ENCODE measurements at places on chromosomes 7 and 10.
A peak's percentile ranks its signal among the peaks of the same experiment; 100 is the strongest.

DNA sequence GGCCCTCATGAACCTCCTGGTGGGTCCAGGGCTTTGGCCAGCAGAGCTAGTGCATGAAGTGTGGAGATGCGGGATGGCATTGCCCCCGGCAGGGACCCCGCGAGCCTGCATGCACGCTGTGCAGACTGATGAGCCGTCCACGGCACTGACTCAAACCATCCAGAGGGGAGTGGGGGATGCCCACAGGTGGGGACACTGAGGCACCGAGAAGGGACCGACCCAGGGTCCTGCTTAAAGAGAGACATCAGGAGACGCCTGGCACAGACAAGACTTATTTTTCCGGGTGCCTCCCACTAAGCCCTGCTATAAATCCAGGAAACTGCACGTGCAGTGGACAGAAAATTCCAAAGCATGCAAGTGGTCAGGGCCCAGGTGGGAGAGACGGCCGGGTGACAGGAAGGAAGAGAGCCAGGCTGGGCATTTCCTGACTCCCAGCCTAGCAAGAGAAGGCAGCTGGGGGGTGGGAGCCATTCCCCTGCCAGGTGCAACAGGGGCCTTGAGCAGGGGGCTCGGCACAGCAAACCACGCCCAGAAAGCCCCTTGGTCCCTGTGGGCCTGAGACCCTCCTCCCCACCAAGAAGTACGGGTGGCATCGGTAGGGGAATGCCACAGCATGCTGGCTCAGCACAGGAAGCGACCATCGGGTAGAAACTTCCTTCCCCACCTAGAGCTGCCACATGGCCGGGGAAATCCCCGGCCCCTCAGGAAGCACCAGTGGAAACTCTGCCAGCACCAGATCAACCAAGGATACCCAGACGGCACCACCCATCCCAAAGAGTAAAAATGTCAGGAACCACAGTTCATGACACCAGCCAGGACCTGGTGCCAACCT is 91.5 kb downstream of the FOXL3 start:
- peaks cover 18% of the 10 kb centered on the region for H3K27me3 ChIP-seq
- no peak for DNase-seq
- no peak overlapping the region for H3K4me3 ChIP-seq
- H3K36me3 ChIP-seq = no peaks in the 10 kb centered on the region
- H3K27ac ChIP-seq = no peak overlapping the region

- H3K27ac ChIP-seq = no peak overlapping the region
- DNase-seq = peak; percentile 38
- H3K4me1 ChIP-seq = no peaks in the 10 kb centered on the region
- H3K27me3 ChIP-seq = no peaks in the 10 kb centered on the region
Measured at GRCh38 chr7:111752022-111752582, 189.8 kb upstream of the IMMP2L start.

- no peaks in the 10 kb centered on the region for H3K4me1 ChIP-seq
- no peak overlapping the region for H3K4me3 ChIP-seq
- no peak overlapping the region for H3K27ac ChIP-seq
- DNase-seq = no peak
- H3K27me3 ChIP-seq = no peaks in the 10 kb centered on the region
Measured at GRCh38 chr10:21300551-21300950, 224.9 kb downstream of the SKIDA1 start.

GRCh38 chr10:112843623-112844022 is 106.4 kb upstream of the TCF7L2 start:
- DNase-seq = no peak
- H3K4me1 ChIP-seq = no peaks in the 10 kb centered on the region
- no peak overlapping the region for H3K4me3 ChIP-seq
- H3K27me3 ChIP-seq = no peaks in the 10 kb centered on the region

- DNase-seq = no peak
- H3K4me1 ChIP-seq = no peaks in the 10 kb centered on the region
- no peaks in the 10 kb centered on the region for H3K36me3 ChIP-seq
- no peaks in the 10 kb centered on the region for H3K27me3 ChIP-seq
Measured at GRCh38 chr10:90642650-90643049, 215.2 kb downstream of the HTR7 start.

DNA sequence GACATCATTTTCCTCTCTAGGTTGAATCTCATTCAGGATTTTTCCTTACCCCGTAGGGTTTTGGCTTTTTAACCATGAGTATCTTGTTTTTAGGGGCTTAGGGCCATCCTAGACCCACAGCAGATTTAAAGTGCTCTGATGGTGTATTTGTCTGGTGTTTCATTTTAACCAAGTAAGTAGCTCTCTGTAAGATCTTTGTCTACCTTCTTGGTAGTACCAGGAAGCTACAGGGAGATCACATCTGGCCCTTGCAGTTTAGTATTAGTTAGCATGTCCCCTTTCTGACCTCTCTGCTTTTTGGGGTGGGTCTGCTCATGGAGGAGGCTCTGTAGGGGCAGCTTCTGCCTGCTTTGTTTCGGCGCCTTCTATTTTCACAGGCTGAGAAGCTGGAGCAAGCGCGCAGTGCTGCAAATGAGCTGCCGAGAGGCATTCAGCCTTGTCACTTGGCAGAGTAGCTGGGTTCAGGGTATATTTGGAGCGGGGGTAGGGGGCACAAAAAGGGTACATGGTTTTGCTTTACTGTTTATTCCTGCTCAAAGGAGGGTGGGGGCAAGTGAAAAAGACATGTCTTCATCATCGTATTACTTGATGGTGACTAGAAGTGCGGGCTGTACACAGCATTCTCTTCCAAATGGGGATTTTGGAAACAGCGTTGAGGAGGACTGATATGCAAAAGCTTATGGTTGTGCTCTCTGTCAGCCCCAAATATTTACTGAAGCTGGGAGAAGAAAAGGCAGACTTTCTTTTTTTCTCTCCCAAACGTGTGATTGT is 146.3 kb downstream of the CELF2 start:
- peak overlapping the region; percentile 97 for H3K27ac ChIP-seq
- H3K36me3 ChIP-seq = peaks cover 10% of the 10 kb centered on the region
- H3K4me3 ChIP-seq = peak overlapping the region; percentile 85
- H3K27me3 ChIP-seq = no peaks in the 10 kb centered on the region

DNA sequence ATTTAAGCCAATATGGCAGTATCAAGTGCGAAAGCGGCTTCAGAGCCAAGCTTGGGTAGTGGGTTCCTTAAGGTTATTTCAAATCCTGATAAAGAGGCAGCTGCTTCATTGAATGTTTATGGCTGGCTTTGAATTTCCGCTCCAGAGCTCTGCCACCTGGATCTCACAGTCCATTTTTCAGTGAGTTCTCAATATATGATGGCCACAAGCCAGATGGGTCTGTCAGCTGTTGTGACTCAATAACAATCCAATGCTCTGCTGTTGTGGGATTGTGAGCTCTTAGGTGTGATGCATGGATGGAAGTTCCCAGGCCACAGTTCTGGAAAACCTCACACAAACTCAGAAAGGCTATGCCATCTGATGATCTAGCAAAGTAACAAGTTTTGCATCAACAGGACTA is 743.8 kb upstream of the LRRN3 start:
- no peaks in the 10 kb centered on the region for H3K27me3 ChIP-seq
- DNase-seq = peak; percentile 2
- H3K4me1 ChIP-seq = no peaks in the 10 kb centered on the region
- no peaks in the 10 kb centered on the region for H3K36me3 ChIP-seq

- no peak overlapping the region for H3K27ac ChIP-seq
- no peak for DNase-seq
- H3K36me3 ChIP-seq = no peaks in the 10 kb centered on the region
- no peak overlapping the region for H3K4me3 ChIP-seq
- H3K4me1 ChIP-seq = no peaks in the 10 kb centered on the region
Measured at GRCh38 chr7:157736341-157736740, 399.5 kb downstream of the DNAJB6 start.

- H3K27ac ChIP-seq = no peak overlapping the region
- H3K4me3 ChIP-seq = no peak overlapping the region
- no peaks in the 10 kb centered on the region for H3K27me3 ChIP-seq
- no peaks in the 10 kb centered on the region for H3K4me1 ChIP-seq
- DNase-seq = no peak
Measured at GRCh38 chr7:104914421-104914820, 99.6 kb upstream of the KMT2E start.

GRCh38 chr10:122624546-122624945 is 64.0 kb downstream of the DMBT1 start:
- H3K4me1 ChIP-seq = no peaks in the 10 kb centered on the region
- no peak overlapping the region for H3K4me3 ChIP-seq
- no peaks in the 10 kb centered on the region for H3K27me3 ChIP-seq

DNA sequence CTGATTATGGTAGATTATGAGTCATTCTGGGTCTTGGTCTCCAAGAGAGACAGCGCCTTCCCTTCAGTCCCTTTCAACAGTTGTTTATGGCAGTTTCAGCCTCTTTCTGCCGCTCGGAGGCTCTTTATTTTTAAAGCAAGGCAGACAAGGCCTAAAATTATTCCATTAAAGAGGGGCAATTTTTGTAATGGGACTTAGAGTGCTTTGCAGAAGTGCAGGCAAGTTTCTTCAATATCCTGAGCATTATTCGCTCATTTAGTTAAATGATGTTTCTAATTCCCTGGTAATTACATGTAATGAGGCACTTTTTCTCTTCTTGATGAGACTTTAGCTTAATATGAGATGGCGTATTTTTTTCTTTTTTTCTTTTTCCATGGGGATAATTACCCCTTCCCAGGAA is 33.6 kb downstream of the BUB3 start:
- H3K4me3 ChIP-seq = no peak overlapping the region
- no peak overlapping the region for H3K27ac ChIP-seq
- no peaks in the 10 kb centered on the region for H3K27me3 ChIP-seq
- DNase-seq = no peak
- no peaks in the 10 kb centered on the region for H3K4me1 ChIP-seq
- H3K36me3 ChIP-seq = peaks cover 18% of the 10 kb centered on the region

- H3K27ac ChIP-seq = no peak overlapping the region
- H3K4me3 ChIP-seq = no peak overlapping the region
- H3K36me3 ChIP-seq = peaks cover 49% of the 10 kb centered on the region
Measured at GRCh38 chr10:97744405-97745035, 7.6 kb downstream of the ZFYVE27 start.

- no peaks in the 10 kb centered on the region for H3K27me3 ChIP-seq
- H3K27ac ChIP-seq = no peak overlapping the region
- no peak overlapping the region for H3K4me3 ChIP-seq
- H3K4me1 ChIP-seq = no peaks in the 10 kb centered on the region
- DNase-seq = no peak
Measured at GRCh38 chr10:131657985-131658330, 242.8 kb upstream of the PPP2R2D start.

DNA sequence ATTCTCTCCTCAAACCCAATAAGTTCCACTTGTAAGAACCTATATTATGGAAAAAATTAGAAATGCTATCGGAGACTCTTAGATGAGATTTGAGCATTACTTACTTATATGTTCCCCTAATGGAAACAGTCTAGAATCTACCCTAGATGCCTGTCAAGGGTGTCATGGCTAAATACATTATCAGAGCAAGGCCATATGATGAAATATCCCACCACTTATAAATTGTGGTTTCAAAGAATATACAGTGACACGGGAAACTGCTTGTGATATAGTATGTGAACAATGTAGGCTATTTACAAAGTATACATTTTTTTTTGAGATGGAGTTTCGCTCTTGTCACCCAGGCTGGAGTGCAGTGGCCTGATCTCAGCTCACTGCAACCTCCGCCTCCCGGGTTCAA is 46.3 kb upstream of the CTBP2 start:
- no peak overlapping the region for H3K4me3 ChIP-seq
- H3K36me3 ChIP-seq = no peaks in the 10 kb centered on the region

DNA sequence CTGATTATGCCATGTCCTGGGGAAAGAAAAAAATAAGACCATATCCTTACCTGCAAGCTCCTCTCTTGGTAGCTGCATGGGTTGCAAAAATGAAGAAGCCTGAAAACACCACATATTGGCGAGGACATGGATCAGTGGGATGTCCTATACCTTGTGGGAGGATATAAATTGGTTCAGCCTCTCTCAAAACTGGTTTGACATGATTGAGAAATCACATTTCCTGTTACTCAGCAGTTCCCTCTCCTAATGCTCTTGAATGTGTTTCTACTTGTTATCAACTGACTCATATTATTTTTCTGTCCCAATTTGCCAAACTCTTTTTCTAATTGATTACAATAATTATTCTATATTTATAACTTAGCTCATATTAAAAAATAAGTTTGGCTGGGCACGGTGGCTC is 380.2 kb downstream of the EXOC4 start:
- no peaks in the 10 kb centered on the region for H3K27me3 ChIP-seq
- H3K27ac ChIP-seq = no peak overlapping the region
- H3K36me3 ChIP-seq = no peaks in the 10 kb centered on the region

- no peaks in the 10 kb centered on the region for H3K27me3 ChIP-seq
- H3K4me3 ChIP-seq = no peak overlapping the region
- no peaks in the 10 kb centered on the region for H3K36me3 ChIP-seq
- peak; percentile 31 for DNase-seq
Measured at GRCh38 chr10:24642921-24643678, 80.6 kb downstream of the ARHGAP21 start.

DNA sequence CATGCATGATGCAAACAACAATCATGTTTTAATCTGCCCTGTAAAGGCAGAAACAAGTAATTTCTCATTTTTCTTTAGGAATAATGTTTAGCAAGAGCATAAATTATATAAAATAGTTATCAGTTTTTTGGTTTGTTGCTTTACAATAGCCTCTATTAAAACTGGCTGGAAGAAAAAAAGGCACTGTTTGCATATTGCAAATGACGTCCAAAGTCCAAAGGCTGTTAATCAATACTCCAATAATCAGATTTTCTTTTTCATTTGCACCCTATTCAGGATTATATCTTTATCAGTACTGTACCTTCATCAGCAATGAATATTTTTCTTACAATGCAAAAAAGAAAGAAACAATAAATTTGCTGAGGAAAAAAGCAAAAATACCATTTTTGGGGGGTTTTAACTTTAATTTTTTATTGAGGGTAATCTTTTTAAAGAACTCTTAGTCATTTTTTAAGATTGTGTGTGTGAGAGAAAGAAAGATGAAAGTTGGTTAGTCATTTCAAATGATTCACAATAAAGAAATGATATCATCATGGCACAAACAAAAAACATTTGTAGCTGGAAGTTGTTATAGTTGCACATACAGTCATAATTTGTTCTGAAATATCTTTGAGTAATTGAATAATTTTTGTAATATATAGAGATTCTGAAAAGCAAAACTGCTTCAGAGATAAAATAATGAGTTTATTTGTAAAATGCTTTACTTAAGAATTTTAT is 44.4 kb upstream of the AKR1C2 start:
- H3K27me3 ChIP-seq = no peaks in the 10 kb centered on the region
- H3K36me3 ChIP-seq = no peaks in the 10 kb centered on the region
- H3K4me1 ChIP-seq = no peaks in the 10 kb centered on the region
- no peak overlapping the region for H3K4me3 ChIP-seq

DNA sequence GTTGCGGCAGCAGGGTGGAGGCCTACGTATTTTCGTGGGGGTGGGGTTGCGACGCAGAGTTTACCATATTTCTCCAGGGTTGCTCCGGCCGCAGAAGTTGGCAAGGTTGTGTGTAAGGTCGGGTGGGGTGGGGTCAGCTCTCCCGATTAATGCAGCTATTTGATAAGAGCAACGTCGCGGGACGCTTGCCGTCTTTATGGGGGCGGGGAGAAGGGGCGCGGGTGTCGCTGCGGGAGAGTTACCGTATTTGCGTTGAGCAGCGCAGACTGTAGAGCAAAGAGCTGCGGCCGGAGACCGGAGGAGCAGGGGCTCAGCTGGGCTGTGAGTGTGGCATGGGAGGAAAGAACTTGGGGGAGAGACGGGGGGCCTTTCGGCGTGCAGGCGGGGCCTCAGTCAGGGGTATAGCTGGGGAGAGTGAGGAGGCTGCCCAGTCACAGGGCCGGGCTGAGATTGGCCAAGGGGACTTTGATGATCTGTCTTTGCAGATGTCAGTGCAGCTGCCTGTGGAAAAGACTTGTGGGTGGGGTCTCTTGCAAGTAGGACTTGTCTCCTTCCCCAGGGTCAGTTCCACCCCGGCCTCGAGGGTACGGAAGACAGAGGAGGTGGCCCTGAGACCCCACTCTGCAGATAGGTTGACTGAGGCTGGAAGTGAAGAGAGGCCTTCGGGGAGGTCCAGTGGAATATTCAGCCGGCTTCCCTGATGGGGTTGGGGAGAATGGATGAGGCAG is 26.6 kb downstream of the ZNF775 start:
- peak overlapping the region; percentile 93 for H3K27ac ChIP-seq
- DNase-seq = peak; percentile 66
- H3K27me3 ChIP-seq = no peaks in the 10 kb centered on the region
- H3K36me3 ChIP-seq = peaks cover 19% of the 10 kb centered on the region
- peaks cover 15% of the 10 kb centered on the region for H3K4me1 ChIP-seq
- peak overlapping the region; percentile 74 for H3K4me3 ChIP-seq

All from thymus (tissue), 14 donors.